ENCODE measurements at places on chromosomes 6 and 20.

GRCh38 chr20:34475979-34476736 is 40.1 kb upstream of the DYNLRB1 start:
- peak; percentile 52 for DNase-seq

DNA sequence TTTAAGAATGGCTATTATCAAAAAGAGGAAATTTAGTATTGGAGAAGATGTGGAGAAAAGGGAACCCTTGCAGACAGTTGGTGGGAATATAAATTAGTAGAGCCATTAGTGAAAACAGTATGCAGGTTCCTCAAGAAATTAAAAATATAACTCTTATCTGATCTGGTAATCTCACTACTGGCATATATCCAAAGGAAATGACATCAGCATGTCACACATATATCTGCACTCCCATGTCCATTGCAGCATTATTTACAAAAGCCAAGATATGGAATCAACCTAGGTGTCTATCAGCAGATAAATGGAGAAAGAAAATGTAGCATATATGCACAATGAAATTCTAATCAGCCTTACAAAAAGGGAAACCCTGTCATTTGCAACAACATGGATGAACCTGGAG is 2.6 kb downstream of the SIRPG start:
- DNase-seq = no peak

DNA sequence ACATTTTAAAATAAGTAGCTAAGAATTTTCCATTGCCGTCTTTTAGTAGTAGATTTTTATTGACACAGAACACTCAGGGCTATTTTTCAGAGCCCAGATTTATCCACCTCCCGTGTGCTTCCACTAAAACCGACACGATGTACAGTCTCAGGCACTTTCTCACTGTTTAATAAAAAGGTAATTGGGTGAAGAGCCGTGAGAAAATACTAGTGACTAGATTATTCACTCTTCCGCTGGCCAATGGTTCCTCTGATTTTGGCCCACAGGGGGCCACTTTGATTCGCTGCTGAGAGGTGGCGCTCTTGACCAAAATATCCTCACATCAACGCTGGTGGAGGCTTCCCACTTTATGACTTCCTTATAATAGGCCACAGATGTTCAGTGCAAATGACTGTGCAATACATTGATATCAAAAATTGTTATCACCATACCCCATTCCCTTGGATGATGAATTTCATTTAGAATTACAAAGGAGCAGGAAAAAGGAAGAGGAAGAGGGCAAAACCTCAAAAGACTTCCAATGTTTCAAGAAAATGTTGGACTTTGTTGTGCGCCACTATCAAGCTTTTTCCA is 12.3 kb upstream of the HDDC2 start:
- DNase-seq = peak; percentile 22

GRCh38 chr6:146905181-146905704 is 299.0 kb upstream of the STXBP5 start:
- peak; percentile 60 for DNase-seq

GRCh38 chr6:56608332-56608731 is 34.4 kb downstream of the DST start:
- no peak for DNase-seq

- no peak for DNase-seq
These were observed 45.8 kb upstream of the PNRC1 start for GRCh38 chr6:89034586-89035251.

- DNase-seq = no peak
These were observed 26.9 kb upstream of the MAPRE1 start for GRCh38 chr20:32792731-32793458.

DNA sequence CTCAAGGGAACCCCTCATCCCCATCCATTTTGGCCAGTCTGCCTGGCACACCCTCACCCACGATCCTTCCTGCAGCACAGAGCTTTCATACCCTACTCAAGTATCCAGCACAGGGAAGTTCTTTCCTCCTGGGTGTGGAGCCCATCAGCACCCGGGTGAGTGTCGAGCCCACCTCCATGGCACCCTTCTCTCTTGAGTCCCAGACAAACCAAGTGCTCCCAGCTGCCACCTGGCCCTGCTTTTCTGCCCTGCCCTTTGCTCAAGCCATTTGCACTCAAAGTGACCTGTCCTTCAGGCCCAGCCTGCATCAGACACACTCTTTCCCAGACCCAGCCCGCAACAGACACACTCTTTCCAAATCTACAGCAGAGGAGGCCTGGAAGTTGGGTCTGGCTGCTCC is 257.2 kb downstream of the DLL1 start:
- no peak for DNase-seq

- no peak for DNase-seq
These were observed 18.6 kb downstream of the PDYN start for GRCh38 chr20:1975291-1975690.

DNA sequence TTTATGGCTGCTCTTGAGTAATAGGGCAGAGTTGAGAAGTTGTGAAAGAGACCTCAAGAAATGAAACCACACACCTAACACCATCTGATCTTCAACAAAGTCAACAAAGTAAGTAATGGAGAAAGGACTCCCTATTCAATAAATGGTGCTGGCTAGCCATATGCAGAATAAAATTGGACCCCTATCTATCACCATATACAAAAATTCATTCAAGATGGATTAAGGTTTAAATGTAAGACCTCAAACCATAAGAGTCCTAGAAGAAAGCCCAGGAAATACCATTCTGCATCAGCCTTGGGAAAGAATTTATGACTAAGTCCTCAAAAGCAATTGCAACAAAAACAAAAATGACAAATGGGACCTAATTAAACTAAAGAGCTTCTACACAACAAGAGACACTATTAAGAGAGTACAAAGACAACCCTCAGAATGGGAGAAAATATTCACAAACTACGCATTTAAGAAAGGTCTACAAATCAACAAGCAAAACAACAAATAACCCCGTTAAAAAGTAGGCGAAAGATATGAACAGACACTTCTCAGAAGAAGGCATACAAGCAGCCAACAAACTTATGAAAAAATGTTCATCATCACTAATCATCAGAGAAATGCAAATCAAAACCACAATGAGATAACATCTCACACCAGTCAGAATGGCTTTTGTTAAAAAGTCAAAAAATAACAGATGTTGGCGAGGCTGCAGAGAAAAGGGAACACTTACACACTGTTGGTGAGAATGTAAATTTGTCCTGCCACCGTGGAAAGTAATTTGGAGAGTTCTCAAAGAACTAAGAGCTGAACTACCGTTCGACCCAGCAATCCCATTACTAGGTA is 4.0 kb downstream of the MAP3K5 start:
- DNase-seq = no peak

- no peak for DNase-seq
These were observed 110.4 kb downstream of the BANF2 start for GRCh38 chr20:17810062-17810631.

- DNase-seq = no peak
These were observed 84.0 kb upstream of the LRFN2 start for GRCh38 chr6:40671001-40671693.

- no peak for DNase-seq
These were observed 7.2 kb upstream of the NELFCD start for GRCh38 chr20:58973866-58974265.

- no peak for DNase-seq
These were observed 6.4 kb upstream of the PSMG4 start for GRCh38 chr6:3252369-3252768.

- DNase-seq = no peak
These were observed 197.6 kb upstream of the SASH1 start for GRCh38 chr6:148144917-148145521.

GRCh38 chr6:111605100-111605751 is 452 bp downstream of the TRAF3IP2 start:
- DNase-seq = peak; percentile 73

DNA sequence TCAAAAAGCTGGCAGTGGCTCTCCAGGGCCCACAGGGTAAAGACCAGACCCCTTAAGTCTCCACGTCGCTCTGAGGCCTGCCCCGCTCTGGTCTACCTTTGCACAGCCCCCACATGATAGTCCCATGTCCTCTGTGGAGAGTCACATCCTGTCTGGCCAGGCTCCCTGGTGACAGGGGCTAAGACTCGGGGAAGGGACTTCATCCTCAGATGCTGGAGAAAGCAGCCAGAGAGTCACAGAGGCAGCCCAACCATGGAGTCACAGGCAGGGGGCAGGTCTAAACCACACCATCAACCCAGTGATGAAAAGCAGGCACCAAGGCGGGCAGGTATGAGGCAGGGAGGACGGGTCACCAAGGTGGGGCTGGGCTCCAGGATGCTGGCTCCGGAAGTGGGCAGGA is 62.2 kb downstream of the SLC22A23 start:
- no peak for DNase-seq

GRCh38 chr6:159973951-159974350 is 5.1 kb downstream of the IGF2R start:
- DNase-seq = no peak

- no peak for DNase-seq
These were observed 58.5 kb downstream of the AHI1 start for GRCh38 chr6:135438907-135439535.

GRCh38 chr20:13554076-13554475 is 84.7 kb downstream of the TASP1 start:
- no peak for DNase-seq

GRCh38 chr6:129203190-129203900 is 320.4 kb downstream of the LAMA2 start:
- no peak for DNase-seq

- DNase-seq = no peak
These were observed 3.1 kb upstream of the IPCEF1 start for GRCh38 chr6:154359679-154360078.

DNA sequence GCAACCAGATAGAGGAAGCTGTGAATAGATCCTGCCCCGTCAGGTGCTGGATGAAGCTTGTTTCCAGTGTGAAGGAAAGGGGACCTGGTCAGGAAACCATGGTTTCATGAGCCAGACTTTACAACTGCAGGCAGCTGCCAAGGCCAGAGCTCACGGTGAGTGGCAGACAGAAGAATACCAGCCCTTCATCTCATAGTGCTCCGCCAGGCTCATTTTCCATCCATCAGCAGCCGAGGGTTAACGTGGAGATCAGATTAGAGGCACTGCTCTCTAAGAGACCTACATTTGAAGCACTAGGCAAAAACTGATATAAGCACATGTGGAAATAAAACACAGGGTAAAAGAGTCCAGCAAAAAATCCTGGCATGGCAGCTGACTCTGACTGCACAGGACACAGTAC is 172.4 kb downstream of the CD24 start:
- no peak for DNase-seq

- no peak for DNase-seq
These were observed 508 bp upstream of the METTL24 start for GRCh38 chr6:110358553-110359160.

GRCh38 chr20:50469176-50469723 is 40.9 kb upstream of the PTPN1 start:
- no peak for DNase-seq

- no peak for DNase-seq
These were observed 87.0 kb upstream of the OLIG3 start for GRCh38 chr6:137581019-137581707.

- DNase-seq = no peak
These were observed 84.0 kb downstream of the HFE start for GRCh38 chr6:26170951-26171841.

- no peak for DNase-seq
These were observed 860 bp downstream of the DEFB124 start for GRCh38 chr20:31474097-31474436.

Data from C1 segment of cervical spinal cord (tissue), 14 donors.